ENCODE measurements at places on chromosomes 7 and 10.

DNA sequence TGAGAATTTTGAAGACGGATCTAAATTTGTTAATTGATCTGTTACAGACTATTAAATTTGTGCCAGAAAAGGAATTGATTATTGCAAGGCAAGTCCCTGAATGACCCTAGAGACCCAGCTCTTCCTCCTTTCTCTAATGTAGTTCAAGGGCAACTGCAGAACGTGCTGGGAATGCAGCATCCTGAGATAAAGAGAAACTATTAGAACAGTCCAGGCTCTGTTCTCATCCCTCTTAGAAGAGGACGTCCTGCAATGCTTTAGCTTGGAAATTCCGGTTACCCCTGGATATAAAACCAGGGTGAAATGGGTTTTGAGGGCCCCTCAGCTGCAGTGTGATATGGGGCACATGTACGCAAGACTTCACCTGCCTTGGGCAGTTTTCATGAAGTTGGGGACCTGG, 67.3 kb downstream of the PTN start:
- DNase-seq: no peak

DNA sequence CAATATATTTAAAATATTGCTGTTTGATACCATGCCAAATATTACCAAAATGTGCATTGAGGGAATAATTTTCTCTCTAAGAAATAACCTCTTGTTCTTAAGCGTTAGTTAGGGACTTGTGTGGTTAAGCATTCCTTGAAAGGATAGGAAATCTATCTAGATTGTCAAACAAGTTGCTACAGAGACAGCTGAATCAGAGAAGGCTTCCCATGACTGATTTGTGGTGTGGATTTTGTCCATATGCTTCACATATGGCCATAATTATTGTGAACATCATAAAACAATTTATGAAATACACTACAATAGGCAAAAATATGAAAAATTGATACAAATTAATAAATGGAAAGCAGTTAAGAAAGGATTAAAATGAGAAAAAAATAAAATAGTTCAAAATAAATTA, 96.3 kb downstream of the GNAT3 start:
- no peak for DNase-seq

DNA sequence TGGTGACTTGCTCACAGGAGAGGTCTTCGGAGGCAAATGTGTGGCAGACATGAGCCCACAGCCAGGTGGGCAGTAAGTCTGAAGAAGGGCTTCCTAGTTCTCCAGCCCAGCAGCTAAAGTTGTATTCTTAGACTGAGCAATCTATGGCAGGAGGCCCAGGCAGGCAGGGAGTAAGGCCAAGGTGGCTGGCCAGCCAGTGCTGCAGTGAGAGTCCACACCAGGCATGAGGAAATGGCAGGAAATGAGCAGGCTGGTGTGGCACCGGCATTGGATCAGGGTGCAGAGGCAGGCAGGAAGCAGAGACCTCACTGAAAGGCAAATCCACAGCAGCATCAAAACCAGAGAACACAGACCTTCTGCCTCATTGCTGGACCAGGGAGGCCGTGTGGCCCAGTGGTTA, 84.6 kb upstream of the PDE1C start:
- no peak for DNase-seq

DNA sequence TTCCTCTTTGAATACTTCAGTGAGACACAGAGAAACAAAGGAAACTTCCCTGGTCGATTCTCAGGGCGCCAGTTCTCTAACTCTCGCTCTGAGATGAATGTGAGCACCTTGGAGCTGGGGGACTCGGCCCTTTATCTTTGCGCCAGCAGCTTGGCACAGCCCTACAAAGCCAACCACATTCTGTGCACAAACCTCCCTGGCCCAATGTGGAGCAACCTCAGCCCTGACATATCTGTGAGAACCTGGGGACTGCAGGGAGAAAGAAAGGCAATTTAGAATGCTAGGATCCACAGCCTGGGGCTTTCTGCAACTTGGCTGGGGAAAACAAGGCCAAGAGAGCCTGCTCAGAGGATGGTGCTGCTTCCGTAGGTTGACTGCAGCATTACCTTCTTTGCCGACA, 63.5 kb upstream of the PRSS58 start:
- DNase-seq: no peak

GRCh38 chr10:104406715-104407650, 53.4 kb downstream of the CFAP58 start:
- DNase-seq: no peak

GRCh38 chr7:73615886-73616285, 8.4 kb downstream of the MLXIPL start:
- DNase-seq: peak; percentile 54

GRCh38 chr7:100640517-100641440, 573 bp downstream of the TFR2 start:
- no peak for DNase-seq

GRCh38 chr7:25944777-25945515, 207.1 kb upstream of the NFE2L3 start:
- no peak for DNase-seq

DNA sequence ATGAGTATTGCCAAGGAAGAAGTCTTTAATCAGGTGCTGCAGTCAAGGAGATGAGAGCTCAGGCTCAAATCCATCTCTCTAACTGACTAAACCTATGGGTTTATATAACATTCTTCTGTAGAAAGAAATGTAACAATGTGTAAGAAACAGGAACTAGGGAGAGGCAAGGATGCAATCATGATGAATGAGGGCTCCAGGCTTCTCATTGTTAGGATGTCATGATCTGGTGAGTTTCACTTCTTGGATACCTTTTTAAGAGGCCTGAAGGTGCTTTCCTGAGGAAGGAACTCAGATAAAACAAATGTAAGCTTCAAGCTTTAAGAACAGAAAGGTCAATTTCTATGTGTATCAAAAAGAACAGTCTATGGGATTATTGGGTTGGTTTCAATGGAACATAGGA, 30.8 kb upstream of the SCIN start:
- DNase-seq: no peak

DNA sequence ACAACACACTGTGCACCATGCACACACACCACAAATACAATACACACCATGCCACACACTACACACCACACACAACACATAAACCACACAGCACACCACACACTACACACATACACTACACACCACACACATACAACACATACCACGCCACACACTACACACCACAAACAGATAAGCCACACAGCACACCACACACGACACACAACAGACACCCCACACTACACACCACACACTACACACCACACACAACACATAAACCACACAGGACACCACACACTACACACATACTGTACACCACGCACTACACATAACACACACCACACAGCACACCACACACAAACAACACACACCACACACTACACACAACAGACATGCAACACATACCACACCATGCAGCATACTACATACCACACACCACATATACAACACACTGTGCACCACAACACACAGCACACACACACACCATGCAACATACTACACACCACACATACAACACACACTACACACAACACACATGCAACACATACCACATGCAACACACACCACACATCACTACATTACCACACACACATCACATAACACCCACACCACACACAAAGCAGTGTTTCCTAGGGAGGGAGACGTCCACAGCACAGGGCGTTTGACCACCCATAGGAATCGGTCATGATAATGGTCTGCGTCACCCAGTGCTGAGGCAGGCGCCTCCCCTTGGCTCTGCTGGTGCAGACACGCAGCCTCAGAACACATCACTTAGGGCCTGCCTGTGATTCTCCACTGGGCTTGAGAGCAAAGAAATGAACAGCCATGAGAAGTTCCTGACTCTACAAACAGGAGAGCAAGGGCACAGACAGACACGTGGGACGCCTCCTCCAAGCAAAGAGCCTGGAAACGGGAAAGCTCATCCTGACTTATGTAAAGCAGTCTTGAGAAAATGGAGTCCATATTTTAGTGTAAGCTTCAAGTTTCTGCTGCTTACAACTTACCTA, 458.3 kb downstream of the PTPRN2 start:
- DNase-seq: no peak

GRCh38 chr7:34036051-34036920, 130.9 kb downstream of the BMPER start:
- DNase-seq: no peak

GRCh38 chr10:81108516-81109199, 571.0 kb downstream of the SH2D4B start:
- no peak for DNase-seq

DNA sequence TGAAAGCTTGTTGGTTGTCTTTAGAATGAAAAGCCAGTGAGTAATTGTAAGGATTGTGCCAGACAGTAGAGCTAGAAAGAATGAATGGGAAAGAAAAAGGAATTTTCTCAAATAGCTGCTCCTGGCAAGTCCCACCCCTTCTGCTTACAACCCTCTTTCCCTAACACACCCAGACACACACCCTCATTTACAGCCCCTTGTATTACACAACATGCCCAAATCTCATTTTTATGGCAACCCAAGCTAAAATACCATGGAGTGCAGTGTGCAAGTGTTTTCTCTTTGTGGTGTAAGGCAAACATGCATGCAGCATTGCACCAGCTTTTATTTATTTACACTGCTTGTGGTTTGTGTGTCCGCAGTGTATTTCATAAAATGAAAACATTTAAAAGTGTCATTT, 1.5 kb downstream of the PRKAR2B start:
- DNase-seq: no peak

DNA sequence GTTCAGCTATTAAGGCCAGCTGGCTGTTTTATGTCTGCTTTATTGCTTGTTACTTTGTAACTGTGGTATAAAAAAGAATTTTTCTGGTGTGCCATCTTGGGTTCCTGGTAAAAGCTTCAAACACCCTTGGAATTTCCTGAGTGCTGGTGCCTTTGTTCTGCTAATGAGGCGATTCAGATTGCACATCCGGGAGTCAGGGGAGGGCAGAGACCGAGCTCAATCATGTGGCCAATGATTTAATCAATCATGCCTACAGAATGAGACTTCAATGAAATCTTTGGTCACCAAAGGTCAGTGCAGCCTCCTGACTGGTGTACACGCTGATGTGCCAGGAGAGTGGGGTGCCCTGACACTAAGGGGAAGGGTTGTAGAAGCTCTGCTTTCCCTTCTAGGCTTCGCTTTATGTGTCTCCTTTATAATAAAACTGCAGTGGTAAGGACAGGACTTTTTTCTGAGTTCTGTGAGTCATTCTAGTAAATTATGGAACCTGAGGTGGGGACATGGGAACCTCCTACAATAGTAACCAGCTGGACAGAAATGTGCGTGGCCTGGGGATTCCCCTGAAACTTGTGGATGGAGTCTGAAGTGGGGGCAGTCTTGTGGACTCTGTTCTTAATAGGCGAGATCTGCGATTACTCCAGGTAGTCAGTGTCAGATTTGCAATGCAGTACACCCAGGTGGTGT, 69.4 kb upstream of the OGDHL start:
- no peak for DNase-seq

- no peak for DNase-seq
These were observed 163.1 kb downstream of the UBE2H start for GRCh38 chr7:129789652-129790051.

- DNase-seq: no peak
These were observed 92.8 kb upstream of the INSIG1 start for GRCh38 chr7:155204744-155205367.

- DNase-seq: no peak
These were observed 972 bp downstream of the ORC5 start for GRCh38 chr7:104206841-104207240.

GRCh38 chr7:158784270-158784669, 45.0 kb downstream of the ESYT2 start:
- DNase-seq: no peak

DNA sequence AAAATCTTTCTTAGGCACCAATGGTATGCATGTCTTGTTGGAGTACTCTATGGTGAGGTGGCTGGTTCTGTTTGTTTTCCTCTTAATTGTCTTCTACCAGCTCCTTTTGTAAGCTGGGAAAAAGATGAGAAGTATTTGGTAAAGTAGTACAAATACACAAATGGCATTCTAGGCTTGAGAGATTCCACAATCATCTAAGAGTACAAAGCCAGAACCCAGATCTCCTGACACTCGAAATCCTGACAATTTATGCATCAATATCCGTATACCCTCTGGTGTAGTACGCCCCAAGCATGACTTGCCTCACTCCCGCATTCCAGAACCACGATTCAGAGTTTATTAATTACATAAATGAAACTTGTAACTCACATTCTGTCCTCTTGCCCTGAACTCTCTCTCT, 43.5 kb downstream of the CDCA7L start:
- no peak for DNase-seq

DNA sequence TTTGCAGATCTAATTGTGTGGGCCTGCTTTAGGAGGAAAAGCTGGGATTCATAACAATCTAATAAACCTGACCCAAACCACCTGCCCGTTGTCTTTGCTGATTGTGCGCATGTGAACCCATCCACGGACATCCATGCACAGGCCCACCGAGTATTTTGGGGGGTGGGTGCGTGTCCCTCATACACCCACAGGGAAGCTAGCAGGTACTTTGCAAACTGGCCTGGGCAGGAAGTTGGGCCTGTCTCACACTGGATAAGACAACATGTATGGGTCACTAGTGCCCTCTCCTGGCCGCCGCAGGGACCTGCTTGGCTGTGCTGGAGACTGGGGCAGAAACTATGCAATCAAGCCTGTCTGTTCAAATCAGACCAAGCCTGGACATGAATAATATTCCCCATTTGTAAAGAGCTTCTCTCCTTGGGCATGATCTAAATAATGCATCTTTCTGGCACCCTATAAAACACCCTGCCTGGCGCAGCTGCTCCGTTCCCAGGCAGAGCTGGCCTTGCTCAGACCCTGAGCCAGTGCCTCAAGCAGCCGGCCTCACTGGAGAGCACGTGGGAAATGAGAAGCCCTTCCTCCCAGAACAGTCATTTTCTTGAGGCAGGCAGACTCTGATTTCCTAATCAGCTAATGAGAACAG, 15.8 kb downstream of the ECHDC3 start:
- DNase-seq: peak; percentile 77

GRCh38 chr10:36780158-36780557, 345.2 kb upstream of the ANKRD30A start:
- no peak for DNase-seq

DNA sequence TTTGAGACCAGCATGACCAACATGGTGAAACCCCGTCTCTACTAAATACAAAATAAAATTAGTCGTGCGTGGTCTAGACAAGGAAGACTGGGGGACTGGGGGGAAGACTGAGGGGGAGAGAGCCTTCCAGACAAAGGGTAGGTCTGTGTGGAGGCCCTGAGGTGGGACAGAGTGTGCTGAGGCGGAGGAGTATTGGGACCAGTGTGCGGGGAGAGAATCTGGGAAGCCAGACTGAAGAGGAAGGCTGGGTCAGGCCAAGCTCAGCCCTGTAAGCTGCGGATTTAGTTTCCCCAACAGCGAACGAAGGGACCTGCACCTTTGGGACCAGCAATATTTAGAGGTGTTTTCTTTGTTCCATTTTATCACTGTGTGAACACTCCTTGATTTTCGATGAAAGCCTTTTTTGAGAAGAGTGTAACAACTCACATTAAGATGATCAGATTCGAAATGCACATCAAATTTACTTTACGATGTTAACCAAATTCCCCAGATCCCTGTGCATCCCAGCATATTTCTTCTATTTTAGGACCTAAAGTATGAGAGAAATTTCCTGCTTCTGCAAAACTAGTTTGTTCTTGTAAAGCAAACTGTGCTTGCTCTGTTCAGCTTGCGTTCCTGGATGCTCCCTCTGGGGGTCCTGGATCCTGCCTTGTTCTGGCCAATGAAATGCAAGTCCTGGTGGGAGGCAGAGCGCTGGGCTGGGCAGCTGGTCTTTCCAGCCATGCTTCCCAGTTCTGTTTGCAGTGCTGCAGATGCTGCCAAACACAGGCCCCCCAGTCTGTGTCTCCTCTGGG, 39.4 kb downstream of the PLAU start:
- no peak for DNase-seq

GRCh38 chr7:132930881-132931280, 151.0 kb downstream of the CHCHD3 start:
- no peak for DNase-seq

All from 8988T (cell line).